ENCODE measurements at places on chromosomes 2 and 18.

DNA sequence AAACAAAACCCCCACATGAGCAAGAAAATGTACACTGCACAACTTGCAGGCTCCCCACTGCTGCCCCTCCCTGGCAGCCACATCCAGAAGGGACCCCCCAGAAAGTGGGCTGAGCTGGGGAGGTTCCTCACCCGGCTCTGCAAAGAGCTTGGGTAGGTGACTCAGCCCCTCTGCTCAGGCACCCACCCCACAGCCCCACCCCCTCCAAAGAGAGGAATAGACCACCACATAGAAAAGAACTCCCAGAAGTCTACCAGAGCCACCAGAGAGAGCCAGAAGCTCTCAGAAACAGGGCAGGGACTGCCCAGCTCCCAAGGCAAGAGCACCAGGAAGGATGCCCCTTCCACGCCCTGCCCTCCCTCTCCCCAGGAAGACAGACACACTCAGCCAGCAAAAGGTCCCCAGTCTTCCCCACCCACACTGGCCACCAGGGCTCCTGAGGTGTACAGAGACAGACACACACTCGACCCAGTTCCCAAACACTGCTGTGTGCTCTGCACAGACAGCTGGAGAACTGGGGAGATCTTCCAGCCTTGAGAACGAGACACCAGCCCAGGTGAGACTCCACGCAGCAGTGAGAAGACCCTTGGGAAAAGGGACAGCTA is 28.2 kb downstream of the BIN1 start:
- no peaks in the 10 kb centered on the region for H3K27me3 ChIP-seq
- peaks cover 7% of the 10 kb centered on the region for H3K36me3 ChIP-seq
- peaks cover 63% of the 10 kb centered on the region for H3K4me1 ChIP-seq
- H3K4me3 ChIP-seq: peak overlapping the region; percentile 91
- peak overlapping the region; percentile 97 for H3K27ac ChIP-seq
- DNase-seq: no peak

DNA sequence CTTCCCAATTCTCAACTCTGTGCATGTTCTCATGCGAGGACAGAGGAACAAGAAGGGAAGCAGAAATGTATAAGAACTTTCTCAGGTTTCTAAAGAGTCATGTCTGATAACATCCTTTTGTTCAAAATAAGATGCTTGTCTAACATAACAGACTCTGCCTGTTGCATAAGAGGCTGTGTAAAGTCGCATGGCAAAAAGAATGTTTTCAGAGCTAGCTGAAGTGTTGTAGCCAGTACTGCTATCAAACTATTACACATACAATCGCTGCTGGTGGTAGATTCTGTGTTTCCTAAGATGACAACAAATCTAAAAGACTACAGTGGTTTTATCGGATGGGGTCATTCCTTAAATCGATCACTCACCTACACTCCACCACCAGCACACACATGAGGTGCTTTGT is 487.5 kb downstream of the IRS1 start:
- no peaks in the 10 kb centered on the region for H3K27me3 ChIP-seq
- H3K4me1 ChIP-seq: no peaks in the 10 kb centered on the region
- no peak overlapping the region for H3K27ac ChIP-seq

DNA sequence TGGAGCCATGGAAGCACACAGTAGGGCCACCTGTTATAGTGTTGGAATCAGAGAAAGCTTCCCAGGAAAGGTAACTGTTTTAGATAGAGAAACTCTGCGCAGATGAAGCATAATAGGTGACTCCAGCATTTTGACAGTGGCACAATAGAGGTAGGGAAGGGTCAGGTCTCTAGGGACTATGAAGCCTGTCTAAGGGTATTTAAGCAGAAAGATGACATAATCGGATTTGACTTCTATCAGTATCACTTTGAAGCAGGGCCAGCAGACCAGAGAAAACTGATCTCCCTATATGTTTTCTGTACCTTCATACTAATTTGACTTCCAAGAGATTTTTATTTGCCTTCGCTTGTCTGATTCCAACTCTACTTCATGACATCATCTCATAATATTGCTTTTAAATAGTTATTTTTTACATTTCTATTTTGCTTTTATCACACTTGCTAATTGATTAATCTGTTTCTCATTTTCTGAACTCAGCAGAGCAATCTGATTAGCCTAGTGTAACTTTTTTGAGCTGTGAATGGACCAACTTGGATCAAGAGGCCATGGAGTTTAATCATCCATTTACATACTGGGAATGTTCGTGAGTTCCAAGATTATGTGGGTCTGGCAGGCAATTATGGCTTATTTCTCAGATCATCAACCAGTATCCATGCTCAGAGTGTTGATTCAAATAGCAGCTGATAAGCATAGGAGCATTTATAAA is 8.4 kb upstream of the HIBCH start:
- H3K36me3 ChIP-seq: no peaks in the 10 kb centered on the region
- peaks cover 11% of the 10 kb centered on the region for H3K27me3 ChIP-seq
- no peaks in the 10 kb centered on the region for H3K4me1 ChIP-seq
- no peak overlapping the region for H3K27ac ChIP-seq
- DNase-seq: no peak

GRCh38 chr2:72920318-72921087 is 3.2 kb downstream of the EMX1 start:
- H3K36me3 ChIP-seq: no peaks in the 10 kb centered on the region
- DNase-seq: peak; percentile 42
- H3K4me1 ChIP-seq: peaks cover 11% of the 10 kb centered on the region
- peaks cover 26% of the 10 kb centered on the region for H3K27me3 ChIP-seq
- H3K27ac ChIP-seq: no peak overlapping the region

DNA sequence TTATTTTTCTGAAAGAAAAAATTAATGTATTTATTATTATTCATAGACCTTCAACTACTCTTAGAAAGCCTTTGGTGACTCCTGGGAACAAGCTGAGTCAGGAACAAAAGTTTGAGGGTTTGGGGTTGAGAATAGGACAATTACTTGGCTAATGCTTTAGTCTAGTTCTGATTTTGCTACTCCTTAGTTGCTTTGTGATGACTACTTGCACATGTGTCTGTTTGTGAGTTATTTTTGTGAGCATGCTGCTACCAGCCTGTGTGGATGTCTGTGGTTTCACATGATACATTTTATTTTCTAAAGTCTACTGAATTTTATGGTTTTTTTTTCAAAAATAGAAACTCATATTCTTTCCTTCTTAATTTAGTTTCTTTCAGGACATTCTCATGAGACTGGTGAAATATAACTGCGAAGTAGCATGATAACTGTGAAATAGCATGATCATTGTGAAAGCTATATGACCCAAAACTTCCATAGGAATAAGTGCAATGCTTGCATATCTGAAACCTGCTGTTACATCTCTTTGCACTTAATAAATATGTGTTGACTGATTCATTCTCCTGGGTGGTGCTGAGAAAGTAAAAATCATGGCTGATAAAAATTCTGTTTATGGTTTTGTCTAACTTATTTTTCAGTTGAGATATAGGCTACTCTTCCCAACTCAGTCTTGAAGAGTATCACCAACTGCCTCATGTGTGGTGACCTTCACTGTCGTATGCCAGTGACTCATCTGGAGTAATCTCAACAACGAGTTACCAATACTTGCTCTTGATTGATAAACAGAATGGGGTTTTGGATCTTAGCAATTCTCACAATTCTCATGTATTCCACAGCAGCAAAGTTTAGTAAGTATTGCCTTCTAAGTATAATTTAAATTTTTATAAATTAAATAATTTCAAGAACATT is 17.9 kb upstream of the IL18R1 start:
- H3K4me3 ChIP-seq: no peak overlapping the region
- peaks cover 6% of the 10 kb centered on the region for H3K27me3 ChIP-seq
- no peak for DNase-seq
- H3K4me1 ChIP-seq: no peaks in the 10 kb centered on the region

GRCh38 chr2:72883356-72883962 is 3.7 kb upstream of the SPR start:
- DNase-seq: no peak
- no peak overlapping the region for H3K27ac ChIP-seq
- H3K27me3 ChIP-seq: peaks cover 25% of the 10 kb centered on the region

- peaks cover 26% of the 10 kb centered on the region for H3K36me3 ChIP-seq
- H3K27ac ChIP-seq: no peak overlapping the region
- H3K4me1 ChIP-seq: no peaks in the 10 kb centered on the region
- H3K4me3 ChIP-seq: no peak overlapping the region
- no peak for DNase-seq
These were observed 117.1 kb downstream of the STRN start for GRCh38 chr2:36849265-36849664.

DNA sequence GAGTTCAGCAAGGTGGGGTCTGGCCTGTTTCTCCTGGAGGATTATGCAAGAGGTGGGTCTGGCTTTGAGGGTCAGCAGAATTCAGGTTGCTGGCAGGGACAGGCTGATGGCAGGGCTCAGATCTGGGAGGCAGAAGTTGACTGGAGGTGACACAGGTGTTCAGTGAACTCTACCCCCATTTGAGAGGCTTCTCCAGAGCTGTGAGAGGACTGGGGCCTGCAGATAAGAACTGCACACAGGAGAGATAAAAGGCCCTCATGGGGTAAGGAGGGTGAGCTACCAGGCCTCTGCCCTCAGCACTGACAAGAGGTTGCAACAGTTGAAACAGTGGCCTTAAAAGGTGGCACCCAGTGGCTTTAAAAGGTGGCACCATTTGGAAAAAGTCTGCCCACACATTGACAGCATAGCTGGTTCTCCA is 13.1 kb downstream of the MOCOS start:
- no peak overlapping the region for H3K4me3 ChIP-seq
- DNase-seq: no peak
- no peaks in the 10 kb centered on the region for H3K4me1 ChIP-seq
